Cardiac muscle cell (in vitro differentiated cells and primary cell): ENCODE measurements at places on chromosomes 5 and 9.

GRCh38 chr5:116876240-116876840 lies 301.7 kb upstream of the SEMA6A start:
- H3K4me1 ChIP-seq = no peaks in the 10 kb centered on the region
- H3K27ac ChIP-seq = no peak overlapping the region
- no peak overlapping the region for H3K4me3 ChIP-seq
- no peaks in the 10 kb centered on the region for H3K27me3 ChIP-seq

- H3K36me3 ChIP-seq = no peaks in the 10 kb centered on the region
- no peaks in the 10 kb centered on the region for H3K4me1 ChIP-seq
- H3K4me3 ChIP-seq = no peak overlapping the region
Measured at GRCh38 chr5:171745602-171746001, 40.0 kb upstream of the SMIM23 start.

DNA sequence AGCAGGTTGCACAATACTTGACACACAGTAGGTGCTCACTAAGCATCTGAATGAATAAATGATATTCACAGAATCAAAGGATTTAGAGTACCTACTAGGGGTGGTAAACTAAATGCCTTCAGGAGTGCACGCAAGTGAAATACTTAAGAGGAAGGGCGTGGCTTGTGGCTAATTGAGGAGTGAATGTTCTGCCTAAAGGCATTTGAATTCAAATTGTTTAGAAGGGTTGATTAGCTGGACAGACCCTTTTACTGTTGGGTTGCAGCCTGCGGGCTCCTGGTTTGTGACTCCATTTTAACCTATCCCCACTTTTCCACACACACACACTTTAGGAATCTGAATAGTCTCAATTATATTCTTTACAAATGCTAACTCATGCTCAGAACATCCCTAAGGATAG lies 63.1 kb downstream of the PPP2R2B start:
- DNase-seq = no peak
- no peak overlapping the region for H3K27ac ChIP-seq
- H3K4me1 ChIP-seq = peaks cover 7% of the 10 kb centered on the region
- H3K36me3 ChIP-seq = no peaks in the 10 kb centered on the region
- no peak overlapping the region for H3K4me3 ChIP-seq

DNA sequence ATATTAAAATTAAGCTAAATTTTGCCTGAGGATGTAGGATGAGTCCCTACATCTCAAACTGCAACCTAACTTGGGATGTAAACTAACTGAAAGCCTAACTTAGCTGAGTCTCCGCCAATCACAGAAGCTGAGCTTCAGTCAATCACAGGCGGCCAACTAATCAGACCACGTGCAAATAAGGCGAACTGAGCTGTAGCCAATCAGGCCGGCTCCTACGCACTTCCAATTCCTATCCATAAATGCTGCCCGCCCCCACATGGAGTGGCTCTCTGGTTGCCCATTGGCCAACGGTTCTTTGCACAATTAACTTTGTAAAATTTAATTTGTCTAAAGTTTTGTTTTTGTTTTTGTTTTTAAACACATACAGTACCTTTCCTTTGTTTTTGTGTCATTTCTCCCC lies 13.9 kb upstream of the GPX8 start:
- H3K27ac ChIP-seq = no peak overlapping the region
- H3K4me1 ChIP-seq = no peaks in the 10 kb centered on the region
- DNase-seq = no peak
- H3K36me3 ChIP-seq = no peaks in the 10 kb centered on the region

- peak; percentile 60 for DNase-seq
- no peak overlapping the region for H3K4me3 ChIP-seq
- H3K27me3 ChIP-seq = peaks cover 96% of the 10 kb centered on the region
- H3K27ac ChIP-seq = no peak overlapping the region
Measured at GRCh38 chr5:143635146-143635752, 176.7 kb upstream of the HMHB1 start.

GRCh38 chr9:114259798-114260523 lies 62.9 kb upstream of the ORM1 start:
- no peak for DNase-seq
- no peaks in the 10 kb centered on the region for H3K36me3 ChIP-seq
- no peak overlapping the region for H3K4me3 ChIP-seq
- no peak overlapping the region for H3K27ac ChIP-seq

- no peaks in the 10 kb centered on the region for H3K27me3 ChIP-seq
- no peaks in the 10 kb centered on the region for H3K36me3 ChIP-seq
- H3K4me3 ChIP-seq = no peak overlapping the region
- no peak overlapping the region for H3K27ac ChIP-seq
Measured at GRCh38 chr5:82205005-82205404, 73.1 kb downstream of the RPS23 start.

- no peak for DNase-seq
- peaks cover 79% of the 10 kb centered on the region for H3K36me3 ChIP-seq
- no peaks in the 10 kb centered on the region for H3K27me3 ChIP-seq
- no peak overlapping the region for H3K4me3 ChIP-seq
- no peaks in the 10 kb centered on the region for H3K4me1 ChIP-seq
- no peak overlapping the region for H3K27ac ChIP-seq
Measured at GRCh38 chr5:37055383-37055990, 178.9 kb downstream of the NIPBL start.

DNA sequence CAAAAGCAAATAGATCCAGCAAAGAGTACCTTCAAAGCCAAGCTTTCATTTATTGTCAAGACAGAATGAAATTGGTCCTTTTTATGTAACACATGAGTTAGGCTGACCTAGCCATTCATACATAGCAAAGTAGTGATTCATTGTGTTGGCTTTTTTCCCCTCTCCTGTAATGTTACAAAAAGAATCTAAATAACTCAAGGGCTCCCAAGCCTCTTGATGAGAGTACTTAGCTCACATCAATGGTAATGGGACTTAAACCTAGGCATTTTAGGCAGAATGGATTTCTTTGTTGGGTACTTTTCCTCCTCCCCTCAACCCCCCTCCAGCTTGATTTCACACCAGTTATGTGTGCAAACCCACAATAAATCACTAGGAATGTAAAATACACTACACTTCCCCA lies 123.7 kb downstream of the EBF1 start:
- H3K36me3 ChIP-seq = no peaks in the 10 kb centered on the region
- peaks cover 5% of the 10 kb centered on the region for H3K4me1 ChIP-seq
- no peaks in the 10 kb centered on the region for H3K27me3 ChIP-seq
- peak; percentile 87 for DNase-seq
- H3K27ac ChIP-seq = no peak overlapping the region

- no peak overlapping the region for H3K4me3 ChIP-seq
- H3K36me3 ChIP-seq = no peaks in the 10 kb centered on the region
- no peak for DNase-seq
- H3K27me3 ChIP-seq = peaks cover 53% of the 10 kb centered on the region
Measured at GRCh38 chr9:26685818-26686217, 206.8 kb downstream of the CAAP1 start.

GRCh38 chr5:80195837-80196400 lies 59.9 kb downstream of the SERINC5 start:
- H3K27ac ChIP-seq = no peak overlapping the region
- H3K36me3 ChIP-seq = no peaks in the 10 kb centered on the region
- H3K4me3 ChIP-seq = no peak overlapping the region

DNA sequence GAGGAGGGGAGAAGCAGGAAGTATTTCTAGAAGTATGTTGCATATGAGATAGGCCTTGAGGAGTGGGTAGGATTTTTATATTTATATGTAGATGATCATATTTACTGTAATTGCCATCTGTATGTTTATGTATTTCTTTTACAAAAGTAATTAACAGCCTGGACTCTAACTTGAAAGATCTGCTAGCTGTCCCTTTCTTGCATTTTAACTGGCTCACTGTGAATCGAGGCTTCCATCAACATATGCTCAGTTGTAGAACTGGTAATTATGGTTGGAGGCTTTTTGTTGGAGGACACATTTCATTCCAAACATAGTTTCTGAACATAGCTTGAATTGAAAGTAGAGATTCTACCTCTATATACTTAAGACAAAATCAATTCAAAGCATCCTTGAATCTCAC lies 23.4 kb downstream of the ABLIM3 start:
- no peaks in the 10 kb centered on the region for H3K4me1 ChIP-seq
- no peak overlapping the region for H3K27ac ChIP-seq
- no peaks in the 10 kb centered on the region for H3K27me3 ChIP-seq
- no peaks in the 10 kb centered on the region for H3K36me3 ChIP-seq

- no peak overlapping the region for H3K4me3 ChIP-seq
- no peaks in the 10 kb centered on the region for H3K36me3 ChIP-seq
- no peak overlapping the region for H3K27ac ChIP-seq
Measured at GRCh38 chr5:63101870-63102269, 523.3 kb downstream of the LRRC70 start.

DNA sequence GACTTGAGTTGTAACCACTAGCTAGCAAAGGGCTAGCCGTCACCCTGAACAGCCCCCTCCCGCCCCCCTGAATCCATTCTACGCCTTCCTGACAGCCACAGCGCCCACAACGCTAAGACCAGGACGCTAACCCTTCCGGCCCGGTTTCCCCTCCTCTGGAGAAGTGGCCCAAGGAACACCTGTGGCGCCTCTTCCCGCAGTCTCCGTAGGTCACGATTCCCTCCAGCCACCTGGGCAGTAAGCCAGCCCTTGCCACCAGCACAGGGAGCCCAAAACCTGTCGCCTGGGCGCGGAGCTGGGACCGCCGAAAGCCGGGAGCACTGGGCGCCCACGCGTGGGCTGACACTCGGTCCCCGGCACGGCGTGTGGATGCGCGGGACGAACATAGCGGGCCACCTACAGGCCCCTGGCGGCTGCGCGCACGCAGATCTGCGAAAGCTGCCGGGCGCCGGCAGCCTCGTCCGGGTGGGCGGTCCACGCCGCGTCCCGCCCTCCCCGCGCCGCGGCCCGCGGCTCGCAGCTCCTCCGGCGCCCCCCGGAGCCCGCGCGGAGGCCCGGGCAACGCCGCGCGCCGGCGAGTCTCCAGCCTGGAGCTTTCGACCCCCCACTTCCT lies 596 bp downstream of the IRF1 start:
- H3K4me3 ChIP-seq = peak overlapping the region; percentile 68
- H3K27ac ChIP-seq = no peak overlapping the region
- H3K4me1 ChIP-seq = peaks cover 5% of the 10 kb centered on the region
- DNase-seq = peak; percentile 18

GRCh38 chr5:103587185-103587748 lies 24.7 kb upstream of the NUDT12 start:
- H3K36me3 ChIP-seq = no peaks in the 10 kb centered on the region
- no peak overlapping the region for H3K4me3 ChIP-seq
- no peak overlapping the region for H3K27ac ChIP-seq
- H3K4me1 ChIP-seq = no peaks in the 10 kb centered on the region
- no peak for DNase-seq

GRCh38 chr5:78757269-78758053 lies 108.9 kb upstream of the LHFPL2 start:
- peak; percentile 72 for DNase-seq
- H3K4me3 ChIP-seq = no peak overlapping the region
- H3K4me1 ChIP-seq = no peaks in the 10 kb centered on the region
- no peaks in the 10 kb centered on the region for H3K27me3 ChIP-seq

- DNase-seq = no peak
- H3K4me1 ChIP-seq = no peaks in the 10 kb centered on the region
- H3K27me3 ChIP-seq = no peaks in the 10 kb centered on the region
- H3K27ac ChIP-seq = no peak overlapping the region
- H3K4me3 ChIP-seq = no peak overlapping the region
Measured at GRCh38 chr9:85541876-85542275, 199.9 kb downstream of the AGTPBP1 start.

- no peaks in the 10 kb centered on the region for H3K27me3 ChIP-seq
- H3K4me3 ChIP-seq = no peak overlapping the region
- H3K36me3 ChIP-seq = no peaks in the 10 kb centered on the region
- H3K4me1 ChIP-seq = peaks cover 32% of the 10 kb centered on the region
- no peak for DNase-seq
- no peak overlapping the region for H3K27ac ChIP-seq
Measured at GRCh38 chr9:131666029-131666428, 73.8 kb downstream of the RAPGEF1 start.

DNA sequence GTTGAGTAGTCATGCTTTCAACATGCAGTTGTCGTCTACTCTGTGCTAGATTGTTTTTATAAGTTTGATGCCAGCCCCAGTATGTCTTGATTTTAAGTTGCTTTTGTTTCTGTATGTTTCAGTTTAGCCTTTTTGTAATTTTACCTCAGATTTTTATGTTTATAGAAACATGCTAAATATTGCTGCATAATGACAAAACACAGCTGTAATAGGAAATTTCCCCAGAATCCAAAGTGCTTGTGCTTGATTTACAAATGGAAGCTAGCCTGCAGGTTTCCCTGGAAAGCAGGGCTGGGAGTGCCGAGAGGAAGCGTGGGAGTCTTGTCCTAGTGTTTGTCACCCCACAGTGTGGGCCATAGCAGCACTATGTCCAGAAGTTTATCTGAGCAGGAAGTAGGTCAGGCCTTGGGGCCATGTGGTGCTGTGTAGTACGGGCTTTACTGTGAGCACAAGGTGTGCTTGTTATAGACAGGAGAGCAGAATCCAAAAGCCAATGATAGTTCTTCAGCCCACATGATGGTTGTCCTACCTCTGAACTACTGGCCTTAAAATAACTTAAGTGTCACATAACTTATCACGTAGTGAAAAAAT lies 100.0 kb upstream of the NREP start:
- DNase-seq = no peak
- no peak overlapping the region for H3K27ac ChIP-seq
- H3K36me3 ChIP-seq = no peaks in the 10 kb centered on the region
- H3K4me3 ChIP-seq = no peak overlapping the region
- H3K27me3 ChIP-seq = no peaks in the 10 kb centered on the region

DNA sequence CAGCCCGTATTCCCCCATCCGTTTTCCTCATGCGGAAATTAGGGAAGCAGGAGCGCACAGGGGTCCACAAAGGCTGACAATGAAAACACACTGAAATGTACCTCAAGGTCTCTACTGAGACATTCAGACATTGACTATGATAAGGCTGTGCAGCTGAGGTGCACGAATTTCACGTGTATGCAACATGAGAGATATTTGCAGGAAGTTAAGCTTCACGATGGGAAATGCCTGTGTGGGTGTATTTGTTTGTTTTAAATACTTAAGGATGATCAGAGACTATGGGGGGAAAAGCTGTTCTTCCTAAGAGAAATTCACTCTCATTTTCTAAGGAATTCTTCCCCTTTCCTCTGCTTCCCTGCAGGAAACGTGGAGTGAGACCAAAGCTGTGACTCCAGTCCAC lies 2.6 kb upstream of the SPATA31E1 start:
- DNase-seq = no peak
- no peak overlapping the region for H3K27ac ChIP-seq
- H3K27me3 ChIP-seq = no peaks in the 10 kb centered on the region
- no peak overlapping the region for H3K4me3 ChIP-seq
- no peaks in the 10 kb centered on the region for H3K4me1 ChIP-seq

DNA sequence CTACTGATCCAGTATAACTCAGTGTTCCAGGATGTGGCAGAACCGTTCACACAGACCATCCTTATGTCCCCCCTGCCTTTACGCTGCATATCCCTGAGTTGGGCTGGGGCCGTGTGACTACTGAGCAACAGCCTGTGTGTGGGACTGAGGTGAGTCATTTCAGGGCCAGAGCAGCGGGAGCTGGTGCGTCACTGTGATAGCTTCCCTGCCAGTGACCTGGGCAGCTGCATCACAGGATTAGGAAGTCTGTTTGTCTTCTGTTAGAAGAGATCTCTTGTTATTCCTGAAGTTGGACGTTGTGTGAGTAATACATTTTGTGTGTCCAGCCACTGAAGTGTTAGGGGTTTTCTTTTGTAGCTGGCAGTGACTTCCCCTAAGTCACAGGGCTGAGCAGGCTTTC lies 35.6 kb downstream of the TPPP start:
- no peak overlapping the region for H3K4me3 ChIP-seq
- peaks cover 8% of the 10 kb centered on the region for H3K36me3 ChIP-seq
- DNase-seq = no peak
- no peak overlapping the region for H3K27ac ChIP-seq
- no peaks in the 10 kb centered on the region for H3K4me1 ChIP-seq
